ENCODE measurements at places on chromosomes 5 and 9.

DNA sequence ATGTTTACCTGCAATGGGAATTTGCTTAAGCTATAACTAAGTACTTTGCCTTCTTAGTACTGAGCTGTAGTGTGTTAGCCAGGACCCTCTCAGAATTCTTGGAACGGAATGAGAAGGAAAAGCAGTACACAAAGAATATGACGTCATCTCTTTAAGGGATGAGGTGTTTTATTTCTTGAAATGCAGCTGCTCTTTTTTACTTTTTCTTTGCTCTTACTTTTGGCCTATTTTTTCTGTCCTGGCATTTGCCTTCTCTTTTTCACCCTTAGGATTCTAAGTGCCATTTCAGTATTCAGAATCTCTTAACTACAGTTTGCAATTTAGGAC is 10.1 kb downstream of the KIF2A start:
- no peak for DNase-seq

DNA sequence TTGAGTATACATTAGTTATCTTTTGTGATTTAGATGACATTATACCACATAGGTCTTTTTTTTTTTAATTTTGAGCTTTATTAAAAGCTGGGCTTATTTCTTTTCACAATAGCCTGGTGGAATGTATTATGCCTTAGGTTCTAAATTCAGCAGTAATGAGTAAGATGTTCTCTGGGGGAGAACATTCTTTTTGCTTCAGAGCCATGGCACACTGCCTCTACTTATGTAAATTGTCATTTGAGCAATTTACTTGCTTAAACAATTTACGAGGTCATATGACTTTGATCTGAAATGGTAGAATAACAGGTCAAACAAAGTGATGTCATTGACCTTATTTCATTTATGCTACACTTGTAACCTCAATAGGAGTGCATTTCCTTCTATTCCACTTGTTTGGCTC is 154.2 kb downstream of the FOCAD start:
- no peak for DNase-seq

DNA sequence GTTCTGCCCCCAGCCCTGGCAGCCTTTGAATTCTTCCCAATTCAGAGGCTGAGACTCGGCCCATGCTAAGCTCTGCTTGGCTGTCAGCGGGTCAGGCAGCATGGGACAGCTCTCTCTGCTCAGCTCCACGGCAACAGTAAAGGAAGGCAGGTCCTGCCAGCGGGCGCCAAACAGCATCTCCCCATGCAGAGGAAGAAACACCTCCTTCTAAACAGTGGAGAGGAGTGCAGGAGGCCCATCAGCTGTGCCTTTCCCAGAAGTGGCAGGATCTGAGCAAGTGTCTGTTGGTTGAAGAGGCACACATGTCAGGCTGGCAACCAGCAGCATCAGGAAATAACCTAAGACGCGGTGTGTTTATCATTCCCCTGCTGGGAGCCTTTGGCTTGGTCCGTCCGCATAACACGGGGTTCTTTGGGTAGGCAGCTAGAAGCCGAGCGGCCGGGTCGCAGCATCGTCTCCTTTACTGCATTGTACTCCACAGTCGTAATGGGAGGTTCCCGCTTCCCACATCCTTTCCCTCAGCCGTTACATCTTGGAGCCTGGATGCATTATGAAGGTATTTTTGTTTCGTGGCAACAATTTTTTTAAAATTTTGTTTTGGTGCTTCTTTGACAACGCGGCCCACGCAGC is 42.7 kb upstream of the NCS1 start:
- DNase-seq: no peak

DNA sequence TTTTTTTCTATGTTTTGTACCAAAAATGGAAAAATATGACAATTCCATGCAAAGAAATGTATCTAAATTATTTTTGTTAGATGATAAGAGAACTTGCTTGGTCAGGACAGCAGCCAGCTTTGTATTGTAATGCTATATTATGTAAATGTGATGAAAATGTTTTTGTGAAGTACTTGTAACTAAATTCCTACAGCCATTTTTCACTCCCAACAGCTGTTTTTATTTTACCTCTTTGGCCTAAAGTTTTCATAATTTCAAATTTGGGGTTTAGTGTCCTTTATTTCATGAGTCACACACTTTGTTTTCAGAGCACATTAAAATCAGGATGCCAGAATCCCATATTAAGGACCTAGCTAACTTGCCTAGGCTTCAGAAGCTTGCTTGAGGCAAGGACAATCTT is 64.1 kb downstream of the WDR41 start:
- no peak for DNase-seq

GRCh38 chr9:7201196-7201595 is 443.4 kb downstream of the KDM4C start:
- no peak for DNase-seq

DNA sequence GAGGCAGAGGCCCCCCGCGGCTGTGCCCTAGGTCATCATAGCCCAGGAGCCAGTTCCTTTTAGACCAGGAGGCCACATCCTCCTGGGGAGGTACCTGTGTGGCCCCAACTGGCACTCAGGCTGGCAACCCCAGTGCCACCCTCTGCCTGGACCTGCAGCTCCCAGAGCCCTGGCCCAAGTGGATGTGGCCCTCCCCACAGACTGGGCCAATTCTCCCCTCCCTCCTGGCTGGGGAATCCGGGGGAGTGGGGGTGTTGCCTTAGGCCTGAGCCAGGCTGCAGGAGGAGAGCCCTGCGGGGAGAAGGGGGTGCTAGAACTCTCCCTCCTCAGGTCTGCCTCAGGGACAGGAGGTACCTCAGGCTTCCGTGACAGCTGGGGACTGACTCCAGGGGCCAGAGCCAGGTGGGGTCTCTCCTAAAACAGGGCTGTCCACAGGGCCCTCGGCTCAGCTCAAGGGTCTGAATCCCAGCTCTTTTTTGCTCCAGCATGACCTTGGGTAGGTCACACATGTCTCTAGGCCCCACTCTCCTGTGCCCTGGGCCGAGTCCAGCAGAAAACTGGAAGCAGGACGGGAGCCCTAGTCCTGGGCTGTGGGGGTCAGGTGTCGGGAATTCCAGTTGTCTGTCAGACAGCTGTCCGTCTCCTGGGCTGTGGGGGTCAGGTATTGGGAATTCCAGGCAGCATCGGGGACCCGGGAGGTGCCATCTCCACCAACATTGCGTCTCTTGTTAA is 9.6 kb downstream of the DNLZ start:
- DNase-seq: no peak

- DNase-seq: no peak
Measured at GRCh38 chr5:142609142-142609541, 76.7 kb downstream of the FGF1 start.

DNA sequence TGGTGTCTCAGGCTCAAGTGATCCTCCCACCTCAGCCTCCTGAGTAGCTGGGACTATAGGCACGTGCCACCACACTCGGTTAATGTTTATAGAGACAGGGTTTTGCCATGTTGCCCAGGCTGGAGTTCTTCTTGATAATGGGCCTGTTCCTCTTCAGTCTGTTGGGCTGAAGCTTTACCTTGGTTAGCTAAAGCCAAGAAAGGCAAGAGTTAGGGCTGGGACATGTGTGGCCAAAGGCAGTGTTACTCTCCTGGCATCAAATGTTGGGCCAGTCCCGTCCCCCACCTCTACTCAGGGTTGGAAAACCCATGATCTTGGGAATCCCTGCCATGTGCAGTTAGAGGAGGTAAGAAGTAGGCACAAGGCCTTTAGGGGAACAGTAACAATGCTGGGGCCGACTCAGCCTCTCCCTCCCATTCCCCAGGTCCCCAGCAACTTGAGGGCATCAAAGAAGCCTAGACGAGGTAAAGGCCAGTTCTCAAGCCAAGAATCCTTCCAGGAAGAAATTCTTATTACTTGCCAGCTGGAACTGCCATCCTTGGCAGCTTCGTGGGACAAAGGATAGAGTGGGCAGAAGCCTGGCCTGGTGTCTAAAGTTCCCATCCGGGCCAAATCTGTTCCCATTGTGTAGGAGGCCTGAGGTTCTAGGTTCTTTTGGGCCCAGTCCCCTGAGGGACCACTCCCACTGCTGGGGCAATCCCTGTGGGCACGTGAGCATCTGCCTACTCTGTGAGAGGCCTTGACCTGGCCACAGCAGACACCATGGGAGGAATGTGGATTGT is 4.5 kb downstream of the EGR1 start:
- DNase-seq: peak; percentile 51

DNA sequence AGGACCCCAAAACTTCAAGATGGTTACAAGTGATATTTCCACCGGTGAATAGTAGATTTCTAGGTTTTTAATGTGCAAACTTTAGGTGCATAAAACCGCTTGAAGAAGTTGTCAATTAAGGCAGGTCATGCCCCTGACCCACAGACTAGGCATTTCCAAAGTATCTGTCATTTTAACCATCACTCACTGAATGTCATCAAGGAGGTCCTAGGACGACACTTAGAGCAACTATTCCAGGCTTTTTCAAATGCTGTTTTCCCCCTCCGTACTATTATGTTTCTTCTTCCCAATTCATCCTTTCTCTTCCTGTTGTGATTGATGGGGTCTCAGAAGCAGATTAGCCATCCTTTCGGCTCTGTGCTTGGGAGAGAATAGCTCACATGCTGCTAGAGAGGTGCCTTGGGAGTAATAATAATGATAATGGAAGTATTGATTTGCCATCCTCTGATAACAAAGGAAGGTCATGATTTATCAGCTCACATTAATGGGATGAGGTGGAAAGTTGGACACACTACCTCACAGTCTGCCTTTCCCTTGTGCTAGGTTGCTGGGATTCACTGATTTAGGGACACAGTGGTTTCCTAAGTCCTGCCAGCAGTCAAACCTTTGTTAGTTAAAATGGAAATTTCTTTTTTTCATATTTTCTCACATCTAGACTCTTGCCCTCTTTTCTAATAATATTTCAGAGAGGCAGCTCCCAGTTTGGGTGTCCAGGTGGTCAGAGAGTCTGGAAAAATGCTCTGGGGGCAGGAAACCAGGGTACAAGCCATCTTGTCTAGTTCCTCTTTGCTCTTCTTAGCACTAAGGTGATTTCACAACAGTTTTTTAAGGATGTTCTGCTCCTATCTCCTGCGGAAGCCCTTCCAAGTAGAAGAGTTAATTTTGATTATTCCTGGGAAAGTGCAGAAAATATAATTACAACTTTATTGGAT is 67.0 kb downstream of the PTTG1 start:
- no peak for DNase-seq

GRCh38 chr9:109278216-109278615 is 42.6 kb downstream of the EPB41L4B start:
- DNase-seq: no peak

DNA sequence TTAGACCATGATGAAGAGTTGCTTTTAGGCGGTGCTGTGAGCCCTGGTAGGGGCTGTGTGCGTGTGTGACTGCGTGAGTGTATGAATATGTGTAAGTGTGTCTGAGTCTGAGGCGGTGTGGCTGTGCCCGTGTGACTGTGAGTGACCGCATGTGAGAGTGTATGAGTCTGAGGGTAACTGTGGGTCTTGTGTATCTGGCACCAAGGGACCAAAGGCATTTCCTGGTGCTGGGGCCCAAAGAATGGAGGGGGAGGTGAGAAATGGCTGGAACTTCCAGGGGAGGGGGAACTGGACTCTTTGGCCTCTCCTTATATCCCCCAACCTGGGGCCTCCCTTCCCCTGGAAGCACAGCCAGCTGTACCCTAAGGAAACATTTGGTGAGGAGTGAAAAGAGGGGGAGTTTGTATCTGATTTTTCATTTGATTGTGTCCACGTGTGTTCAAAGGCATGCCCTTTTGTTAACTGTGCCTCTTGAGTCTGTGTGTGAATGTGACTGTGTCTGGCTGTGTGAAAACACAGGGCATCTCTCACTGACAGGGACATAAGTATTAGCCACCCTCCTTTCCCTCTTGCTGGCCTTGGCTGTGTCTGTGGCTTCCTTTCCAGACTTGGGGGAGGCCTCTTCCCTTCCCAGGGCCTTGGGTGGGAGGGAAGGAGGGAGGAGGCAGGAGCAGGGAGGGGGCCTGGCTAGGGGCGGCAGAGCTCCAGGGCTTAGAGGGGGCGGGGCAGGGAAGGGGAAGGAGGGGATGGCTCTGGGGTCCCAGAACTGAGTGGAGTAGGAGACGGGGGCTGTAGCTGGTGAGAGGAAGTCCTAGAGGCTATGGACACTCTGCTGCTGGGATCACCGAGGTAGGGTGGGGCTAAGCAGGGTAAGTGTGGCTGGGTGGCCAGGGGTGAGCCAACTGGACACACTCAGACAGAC is 1.4 kb downstream of the IL11RA start:
- no peak for DNase-seq

DNA sequence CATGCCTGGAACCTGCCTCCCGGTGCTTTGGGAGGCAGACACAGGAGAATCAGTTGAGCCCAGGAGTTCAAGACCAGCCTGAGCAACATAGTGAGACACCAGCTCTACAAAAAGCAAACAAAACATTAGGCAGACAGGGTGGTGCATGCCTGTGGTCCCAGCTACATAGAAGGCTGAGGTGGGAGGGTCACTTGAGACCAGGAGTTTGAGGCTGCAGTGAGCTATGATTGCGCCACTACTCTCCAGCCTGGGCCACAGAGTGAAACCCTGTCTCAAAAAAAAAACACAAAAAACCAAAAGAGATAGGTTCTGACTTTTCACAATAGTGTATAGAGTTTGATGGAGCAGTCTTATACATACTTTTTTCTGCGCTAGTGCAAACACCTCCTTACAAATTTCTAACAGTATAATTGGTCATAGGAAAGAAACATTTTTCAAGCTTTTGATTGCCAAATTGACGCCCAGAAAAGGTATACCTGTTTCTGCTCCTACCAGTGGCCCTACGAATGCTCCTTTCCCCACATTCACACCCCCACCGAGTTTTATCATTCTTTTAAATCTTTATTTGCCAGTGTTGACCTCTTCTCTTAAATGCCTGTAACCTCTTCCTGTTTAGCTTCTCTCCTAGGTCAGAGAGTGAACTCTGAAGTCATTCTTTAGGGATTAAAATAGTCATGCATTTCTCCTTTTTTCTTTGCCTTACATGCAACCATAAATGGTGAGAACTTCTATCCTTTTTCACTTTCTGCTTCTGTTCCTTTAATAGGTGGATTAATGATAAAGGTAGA is 7.5 kb downstream of the DOCK8 start:
- no peak for DNase-seq

- no peak for DNase-seq
Measured at GRCh38 chr5:106481374-106481773, 1189.4 kb downstream of the EFNA5 start.

DNA sequence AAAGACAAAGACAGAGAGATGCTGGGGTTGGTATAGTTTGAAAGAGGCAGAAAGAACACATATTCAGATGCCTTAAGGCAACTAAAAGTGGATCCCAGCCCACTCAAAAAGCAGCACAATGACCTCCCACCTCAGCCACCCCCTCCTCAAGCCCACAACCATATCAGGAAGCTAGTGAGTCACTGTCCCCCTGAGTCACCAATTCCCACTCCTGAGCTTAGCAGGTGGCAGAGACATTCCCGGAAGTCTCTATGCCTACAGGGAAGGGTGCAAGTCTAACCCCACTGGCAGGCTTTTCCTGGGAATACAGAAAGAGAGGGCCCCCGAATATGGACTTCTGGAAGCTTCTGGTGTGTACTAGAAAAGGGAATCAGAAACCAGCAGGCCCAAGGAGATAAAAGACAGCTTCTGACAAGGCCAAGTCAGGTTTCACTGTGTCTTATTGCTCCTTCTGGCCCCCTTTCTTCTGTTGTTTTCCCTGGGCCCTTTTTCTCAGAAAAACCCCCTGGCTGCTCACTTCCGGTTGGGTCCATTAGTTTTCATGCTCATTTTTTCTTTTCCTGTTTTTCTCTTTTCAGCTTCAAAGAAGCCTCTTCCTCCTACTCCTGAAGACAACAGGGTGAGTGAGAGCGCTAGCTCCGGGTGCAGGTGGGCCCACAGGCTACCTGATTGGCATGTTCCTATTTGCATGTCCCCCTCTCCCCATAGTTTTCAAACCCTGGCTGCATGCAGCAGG is 36.8 kb downstream of the ITK start:
- peak; percentile 60 for DNase-seq

- no peak for DNase-seq
Measured at GRCh38 chr5:148297731-148298130, 14.5 kb upstream of the SPINK7 start.
